Activated T-cell treated with anti-CD3 and anti-CD28 coated beads for 24 hours (primary cell): ENCODE measurements at places on chromosomes 6 and 20.

DNA sequence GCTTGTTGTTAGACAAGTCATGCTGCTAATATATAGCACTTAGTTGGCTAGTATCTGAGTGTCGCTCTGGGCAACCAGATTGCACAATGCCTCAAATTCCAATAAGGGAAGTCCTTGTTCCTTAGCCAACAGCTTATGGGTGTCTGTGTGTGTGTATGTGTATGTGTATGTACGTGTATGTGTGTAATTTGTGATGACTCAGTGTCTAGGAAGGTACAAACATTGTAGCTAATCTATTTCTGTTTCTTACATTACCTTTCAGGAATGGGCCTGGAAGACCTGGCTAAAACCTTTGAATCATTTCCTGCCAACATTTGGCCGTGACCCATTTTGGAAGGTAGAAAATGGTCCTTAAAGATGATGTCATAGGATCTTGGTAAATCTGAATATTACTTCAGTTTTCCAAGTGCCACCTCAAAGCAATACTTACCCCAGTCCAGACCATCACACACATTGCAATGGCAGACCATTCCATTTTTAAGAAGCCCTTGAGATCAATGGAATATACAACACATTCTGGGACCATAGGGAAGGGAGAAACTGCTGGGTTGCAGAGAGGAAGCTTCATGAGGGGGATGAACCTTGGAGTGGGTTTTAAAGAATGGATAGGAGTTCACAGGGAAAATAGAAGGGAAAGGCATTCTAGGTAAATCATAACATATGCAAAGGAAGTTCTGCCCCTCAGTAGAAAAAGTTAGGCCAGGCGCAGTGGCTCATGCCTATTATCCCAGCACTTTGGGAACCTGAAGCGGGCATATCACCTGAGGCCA lies 25.1 kb downstream of the NEDD9 start:
- DNase-seq: no peak

GRCh38 chr6:25835442-25836283 lies 3.8 kb upstream of the SLC17A1 start:
- DNase-seq: no peak

DNA sequence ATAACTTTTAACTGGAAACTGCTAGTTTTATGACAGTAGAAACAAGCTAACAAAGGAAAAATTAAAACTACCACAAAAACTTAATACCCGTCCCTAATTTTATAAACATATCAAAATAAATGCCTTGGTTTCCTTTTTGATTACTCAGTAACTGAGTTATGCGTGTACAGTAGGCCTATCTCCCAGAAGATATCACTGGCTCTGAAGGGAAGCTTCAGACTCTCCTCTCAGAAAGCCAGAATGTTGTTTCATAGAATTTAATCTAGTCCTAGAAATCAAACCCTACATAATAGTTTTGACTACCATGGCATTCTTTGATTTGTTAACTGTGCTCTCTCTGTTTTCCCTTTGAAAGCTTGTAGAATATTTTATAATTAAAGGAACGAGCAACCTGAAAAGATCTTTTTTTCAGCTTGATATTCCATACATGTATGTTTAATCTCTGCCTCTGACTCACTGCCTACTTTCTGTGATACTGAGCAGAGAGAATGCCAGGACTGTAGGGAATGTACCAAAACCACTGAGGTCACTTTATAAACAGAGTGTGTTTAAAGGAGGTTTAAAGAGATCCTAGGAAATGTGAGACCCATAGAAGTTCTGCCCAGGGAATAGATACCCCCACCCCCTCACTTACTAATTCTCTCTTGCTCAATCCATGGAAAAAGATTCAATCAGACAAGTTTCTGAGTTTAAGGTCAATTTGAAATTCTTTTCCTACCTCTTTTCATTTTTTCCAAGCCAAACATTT lies 311.5 kb downstream of the HDGFL1 start:
- DNase-seq: no peak

- no peak for DNase-seq
Observed at GRCh38 chr6:142167486-142167885, 20.4 kb downstream of the VTA1 start.

- no peak for DNase-seq
Observed at GRCh38 chr20:4905613-4906012, 95.7 kb downstream of the SLC23A2 start.

DNA sequence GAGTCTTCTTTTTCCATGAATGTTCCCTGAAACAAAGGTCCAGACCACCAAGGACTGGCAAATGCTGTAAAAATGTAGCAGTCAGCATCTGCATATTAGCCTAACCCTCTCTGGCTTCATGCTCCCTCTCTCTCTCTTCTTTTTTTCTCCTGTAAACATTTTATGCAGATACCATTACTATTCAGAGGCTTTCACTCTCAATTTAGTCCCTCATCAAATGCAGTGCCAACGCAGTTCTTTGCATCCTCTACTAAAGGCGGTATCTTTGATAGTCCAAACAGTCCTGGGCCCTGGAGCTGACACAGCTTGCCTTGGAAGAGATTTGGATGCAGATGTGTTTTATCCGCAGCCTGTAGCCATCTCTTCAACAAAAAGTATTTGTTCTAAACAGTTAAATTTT lies 167.1 kb upstream of the MMS22L start:
- DNase-seq: no peak

- DNase-seq: no peak
Observed at GRCh38 chr6:75808507-75808906, 59.5 kb downstream of the MYO6 start.

DNA sequence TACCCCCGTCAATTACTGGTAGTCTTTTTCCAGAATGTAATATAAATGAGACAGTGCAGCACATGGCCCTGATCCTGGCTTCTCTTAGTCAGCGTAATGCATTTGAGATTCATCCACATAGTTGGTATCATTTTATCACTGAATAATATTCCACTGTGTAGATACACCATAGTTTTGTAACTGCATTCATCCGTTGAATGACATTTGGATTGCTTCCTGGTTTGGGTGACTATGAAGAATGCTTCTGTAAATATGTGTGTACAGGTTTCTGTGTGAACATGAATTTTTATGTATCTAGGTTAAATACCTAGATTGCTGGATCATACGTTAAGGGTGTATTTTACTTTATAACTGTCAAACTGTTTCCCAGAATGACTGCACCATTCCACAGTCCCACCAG lies 62.6 kb upstream of the STMND1 start:
- no peak for DNase-seq

DNA sequence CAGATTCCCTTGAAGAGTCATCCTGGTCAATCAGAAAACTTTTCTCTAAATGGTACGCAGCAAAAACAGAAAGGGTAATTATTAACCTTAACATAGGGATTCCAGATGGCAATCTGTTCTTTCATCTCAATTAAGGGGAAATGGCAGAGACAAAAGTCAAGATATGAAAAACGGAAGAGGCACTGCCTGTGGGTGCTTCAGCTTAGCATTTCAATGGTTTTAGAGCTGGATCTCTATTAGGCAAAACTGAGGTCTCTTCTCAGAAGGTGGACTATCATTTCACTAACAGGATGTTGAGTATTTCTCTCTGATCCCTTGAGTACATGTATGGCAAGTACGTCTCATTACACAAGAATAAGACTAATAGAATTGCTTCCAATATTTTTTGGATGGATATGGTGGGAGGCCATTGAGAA lies 296.9 kb downstream of the HIVEP2 start:
- DNase-seq: no peak

DNA sequence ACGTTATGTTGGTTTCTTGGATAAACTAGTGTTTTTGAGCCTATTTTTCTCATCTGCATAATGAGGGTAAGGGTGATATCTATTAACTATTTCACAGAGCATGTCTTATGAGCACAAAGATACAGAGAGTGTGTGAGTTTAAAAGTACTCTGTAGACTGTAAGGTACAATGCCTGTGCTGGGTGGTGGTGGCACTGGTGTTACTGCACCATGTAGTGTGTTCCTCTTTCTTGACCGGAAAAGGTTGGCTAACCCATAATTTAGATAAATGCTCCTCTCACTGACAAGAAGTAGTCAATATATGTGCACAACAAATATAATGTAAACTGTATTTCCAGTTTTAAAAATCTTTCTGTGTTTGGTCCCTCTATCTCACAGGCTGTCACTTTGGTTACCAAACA lies 116.2 kb upstream of the MMS22L start:
- no peak for DNase-seq

DNA sequence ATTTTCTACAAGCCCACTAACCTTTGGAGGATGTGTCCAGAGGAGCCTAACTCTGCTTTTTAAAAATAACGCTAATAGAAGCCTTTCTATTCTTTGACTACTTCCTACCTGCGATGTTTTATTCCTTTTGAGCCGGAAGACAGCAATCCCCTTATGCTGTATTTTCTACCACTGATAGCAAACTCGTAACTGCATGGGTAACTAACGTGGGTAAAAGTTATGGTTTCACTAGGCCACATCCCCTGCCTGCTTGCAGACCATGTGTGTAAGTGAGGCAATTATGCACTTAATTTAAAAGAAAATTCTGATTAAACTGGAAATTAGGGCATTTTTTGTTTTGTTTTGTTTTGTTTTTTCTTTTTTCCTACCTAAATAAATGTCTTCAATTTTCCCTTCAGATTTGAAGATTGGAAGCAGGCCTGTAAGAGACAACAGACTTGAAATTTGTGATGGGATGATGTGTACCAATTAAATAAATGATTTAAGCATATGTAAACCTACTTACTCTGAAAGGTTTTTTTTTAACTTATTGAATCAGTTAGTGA lies 931 bp downstream of the UFL1 start:
- DNase-seq: no peak
